A375 (cell line): ENCODE measurements at places on chromosomes 4 and X. TPM values are rescaled to one million over a fixed set of nuclear protein-coding genes. Genes with fewer than 3 reads are reported as not detected.

Gene ADGRL3
- total RNA-seq, result 5.0 and 5.6 TPM in 2 replicates

Gene PF4V1
- not detected in 2 replicates for total RNA-seq

Gene RASGEF1B
- 0.13 TPM in 1 of 2 replicates, not detected in the other for total RNA-seq

Gene GABRE
- 1.4 and 2.7 TPM in 2 replicates for total RNA-seq
